ENCODE measurements at places on chromosomes 2 and 18.
A peak's percentile ranks its signal among the peaks of the same experiment; 100 is the strongest.

GRCh38 chr2:60385648-60386047, 167.8 kb downstream of the BCL11A start:
- DNase-seq = no peak

GRCh38 chr2:126658905-126659561, 3.1 kb downstream of the GYPC start:
- DNase-seq = no peak

DNA sequence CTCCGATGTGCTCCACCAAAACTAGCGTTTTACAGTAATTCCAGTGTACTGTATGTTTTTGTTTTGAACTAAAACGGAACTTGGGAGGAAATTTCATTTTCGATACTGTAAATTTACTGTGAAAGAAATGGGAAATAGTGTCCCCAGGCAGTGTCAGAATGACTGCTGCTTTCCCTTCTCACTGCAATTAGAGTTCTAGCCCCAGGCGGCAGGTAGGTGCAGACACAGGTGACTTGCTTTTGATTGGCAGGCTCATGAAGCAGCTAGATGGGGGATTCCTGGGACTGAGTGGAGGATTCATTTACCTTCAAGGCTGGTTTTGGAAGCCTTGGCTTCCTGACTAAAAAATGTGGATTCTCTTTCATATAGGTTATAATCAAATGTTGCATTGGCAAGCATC, 27.0 kb downstream of the RPRM start:
- DNase-seq = no peak

- DNase-seq = no peak
These were observed 145.0 kb downstream of the TTC27 start for GRCh38 chr2:32772638-32773447.

DNA sequence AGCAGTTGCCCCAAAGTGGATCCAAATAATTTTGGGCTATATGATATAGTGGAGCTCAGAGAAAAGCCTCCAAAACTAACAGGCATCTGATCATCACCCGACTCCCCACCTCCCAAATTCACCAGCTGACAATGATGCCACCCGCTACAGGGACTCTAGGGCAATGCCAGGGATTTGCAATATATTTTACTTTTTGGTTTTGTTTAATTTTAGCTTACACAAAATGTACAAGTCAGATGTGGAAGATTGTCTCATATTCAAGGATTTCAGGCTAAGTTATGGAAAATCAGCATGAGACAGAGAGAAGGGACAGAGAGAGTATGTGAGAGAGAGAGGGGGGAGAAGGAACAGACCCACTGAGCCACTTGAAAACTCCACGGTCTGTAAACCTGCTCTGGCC, 187.4 kb downstream of the TMEM247 start:
- DNase-seq = no peak

GRCh38 chr2:98656800-98657199, 48.4 kb downstream of the UNC50 start:
- no peak for DNase-seq

- DNase-seq = no peak
These were observed 28.9 kb downstream of the TOGARAM2 start for GRCh38 chr2:29009711-29010677.

DNA sequence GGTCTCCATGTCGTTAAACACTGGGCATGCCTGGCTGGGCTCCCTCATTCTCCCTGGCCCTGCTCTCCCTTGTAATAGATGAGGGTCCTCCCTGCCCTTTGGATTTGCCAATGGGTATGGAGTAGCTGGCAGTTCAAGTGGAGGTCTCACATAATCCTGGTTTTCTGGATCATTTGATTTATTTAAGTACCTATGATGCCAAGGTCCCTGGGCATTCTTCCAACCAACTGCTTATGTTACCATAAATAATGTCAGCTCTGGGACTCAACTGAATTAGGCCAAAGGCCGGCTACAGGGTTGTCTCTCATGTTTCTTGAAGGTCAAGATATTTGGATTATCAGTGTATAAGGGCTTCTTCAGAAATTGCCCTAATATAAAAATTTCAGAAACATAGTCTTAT, 104.9 kb upstream of the LYPD6 start:
- no peak for DNase-seq

GRCh38 chr2:239774933-239775622, 250.1 kb downstream of the NDUFA10 start:
- no peak for DNase-seq

GRCh38 chr18:42758852-42759251, 356.6 kb downstream of the RIT2 start:
- no peak for DNase-seq

GRCh38 chr2:105772362-105772761, 27.6 kb downstream of the NCK2 start:
- no peak for DNase-seq

DNA sequence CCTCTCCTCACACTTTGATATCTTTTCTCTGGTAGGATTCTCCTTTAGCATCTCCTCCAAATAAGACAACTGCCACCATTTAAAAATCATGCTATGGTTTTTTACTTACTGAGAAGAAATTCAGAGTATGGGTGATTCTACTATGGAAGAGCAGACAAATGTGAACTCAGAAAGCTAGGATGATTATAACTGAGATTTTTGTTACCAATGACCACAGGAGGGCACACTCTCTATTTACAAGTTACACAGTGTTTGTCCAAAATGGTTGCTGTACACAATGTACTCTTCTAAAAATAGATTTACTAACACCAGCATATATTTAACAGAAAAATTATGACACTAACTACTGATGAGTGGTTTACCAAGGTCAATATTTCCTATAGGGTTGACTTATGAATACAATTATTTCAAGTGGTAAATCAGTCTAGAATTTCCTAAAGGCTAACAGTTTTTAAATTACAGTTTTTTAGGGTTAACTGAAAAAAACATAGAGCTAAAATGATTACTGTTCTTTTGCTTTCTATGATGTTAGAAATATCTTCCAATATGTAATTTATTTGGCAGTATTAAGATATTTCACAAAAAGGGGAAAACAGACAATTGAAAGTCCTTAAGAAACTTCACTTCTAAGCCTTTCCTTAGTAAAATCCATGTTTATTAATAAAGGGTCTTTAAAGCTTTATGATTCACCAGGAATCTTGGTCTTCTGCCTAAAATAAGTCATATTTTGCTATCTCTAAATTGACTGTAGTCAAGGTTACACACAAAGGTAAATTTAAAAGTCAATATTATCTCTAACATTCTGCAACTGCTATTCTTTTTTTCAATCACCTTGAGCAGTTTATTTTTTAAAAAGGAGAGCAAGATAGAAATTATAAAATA, 57.2 kb downstream of the MAP4K3 start:
- DNase-seq = no peak

DNA sequence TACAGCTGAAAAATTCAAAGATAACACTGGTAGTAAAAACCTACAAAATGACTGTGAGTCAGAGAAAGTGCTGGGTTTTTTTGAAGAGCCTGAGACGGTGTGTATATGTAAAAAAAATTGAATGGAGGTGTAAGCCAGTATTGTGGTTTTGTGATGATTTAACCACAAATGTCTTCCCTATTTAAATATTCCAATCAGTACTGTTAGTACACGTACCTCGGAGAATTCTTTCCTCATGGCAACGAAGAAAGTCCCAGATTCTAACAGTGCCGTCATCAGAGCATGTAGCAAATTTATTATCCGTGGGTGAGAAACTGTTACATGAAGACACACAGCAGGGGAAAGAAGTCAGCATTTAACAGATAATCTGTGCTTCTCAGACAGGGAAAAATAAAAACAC, 48.1 kb downstream of the WDR33 start:
- DNase-seq = no peak

DNA sequence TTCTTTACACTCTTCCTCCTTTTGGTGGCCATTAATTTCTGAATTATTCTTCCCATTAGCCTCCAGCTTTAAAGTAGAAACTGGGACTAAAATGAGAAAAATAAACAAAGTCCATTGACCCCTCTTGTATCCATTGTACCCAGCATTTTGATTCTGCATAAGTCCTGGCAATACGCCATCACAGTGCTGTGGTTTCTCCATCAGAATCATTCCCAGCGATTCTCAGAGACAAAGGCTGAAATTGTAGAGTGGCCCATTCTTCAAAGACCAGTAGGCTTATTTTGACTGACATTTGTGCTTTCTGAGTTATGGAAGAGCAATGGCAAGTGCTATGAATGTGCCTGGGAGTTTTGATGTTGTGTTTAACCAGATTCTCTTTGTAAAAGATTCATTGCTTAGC, 199.3 kb upstream of the GALNT5 start:
- no peak for DNase-seq

DNA sequence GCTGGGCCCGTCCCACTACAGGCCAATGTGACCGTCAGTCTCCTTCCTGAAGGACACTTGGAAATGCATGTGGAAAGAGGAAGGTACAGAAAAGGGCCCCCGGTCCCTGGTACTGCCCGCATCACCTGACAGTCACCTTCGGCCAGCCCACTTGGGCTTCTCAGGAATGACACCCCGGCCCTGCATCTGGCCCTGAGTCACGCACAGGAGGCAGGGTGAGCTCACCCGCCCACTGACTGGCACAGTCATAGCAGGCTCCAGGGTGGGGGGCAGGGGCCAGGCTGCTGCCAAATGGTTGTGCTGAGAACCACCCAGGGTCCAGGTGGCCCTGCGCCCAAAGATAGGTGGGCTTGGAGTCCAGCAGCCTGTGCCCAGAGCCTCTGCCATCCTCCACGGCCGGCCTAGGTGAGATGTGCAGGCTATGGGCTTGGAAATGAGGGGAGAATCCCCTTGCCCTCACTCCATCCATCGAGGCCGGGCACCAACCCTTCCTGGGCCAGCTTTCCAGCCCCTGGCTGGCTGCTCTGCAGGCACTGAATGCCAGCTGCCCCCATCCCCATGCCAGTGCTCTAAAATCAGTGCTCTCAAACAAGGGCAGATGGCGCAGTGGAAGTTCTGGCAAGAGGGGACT, 14.1 kb downstream of the EMX1 start:
- DNase-seq = no peak

- no peak for DNase-seq
These were observed 16.6 kb upstream of the CCNYL1 start for GRCh38 chr2:207694811-207695281.

GRCh38 chr2:37375741-37376288, 31.4 kb downstream of the QPCT start:
- DNase-seq = no peak

GRCh38 chr2:57880967-57881366, 165.6 kb upstream of the VRK2 start:
- DNase-seq = peak; percentile 54

- no peak for DNase-seq
These were observed 12.4 kb upstream of the TAF1B start for GRCh38 chr2:9830685-9831410.

DNA sequence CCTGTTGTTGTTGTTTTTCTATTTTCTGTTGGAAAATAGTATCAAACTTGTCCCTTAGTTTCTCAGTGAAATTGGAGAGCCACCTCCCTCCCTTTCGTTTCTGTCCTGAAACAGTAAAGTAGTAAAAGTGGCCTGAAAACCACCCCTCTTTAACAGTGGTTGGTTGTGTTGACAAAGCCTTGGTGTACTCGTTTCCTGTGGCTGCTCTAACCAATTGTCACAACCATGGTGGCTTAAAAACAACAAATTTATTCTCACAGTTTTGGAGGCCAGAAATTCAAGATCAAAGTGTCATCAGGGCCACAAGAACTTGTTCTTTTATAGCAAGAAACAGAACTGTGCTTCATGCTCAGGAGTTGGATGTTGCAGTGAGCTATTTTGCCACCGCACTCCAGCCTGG, 4.0 kb upstream of the DYSF start:
- DNase-seq = no peak

DNA sequence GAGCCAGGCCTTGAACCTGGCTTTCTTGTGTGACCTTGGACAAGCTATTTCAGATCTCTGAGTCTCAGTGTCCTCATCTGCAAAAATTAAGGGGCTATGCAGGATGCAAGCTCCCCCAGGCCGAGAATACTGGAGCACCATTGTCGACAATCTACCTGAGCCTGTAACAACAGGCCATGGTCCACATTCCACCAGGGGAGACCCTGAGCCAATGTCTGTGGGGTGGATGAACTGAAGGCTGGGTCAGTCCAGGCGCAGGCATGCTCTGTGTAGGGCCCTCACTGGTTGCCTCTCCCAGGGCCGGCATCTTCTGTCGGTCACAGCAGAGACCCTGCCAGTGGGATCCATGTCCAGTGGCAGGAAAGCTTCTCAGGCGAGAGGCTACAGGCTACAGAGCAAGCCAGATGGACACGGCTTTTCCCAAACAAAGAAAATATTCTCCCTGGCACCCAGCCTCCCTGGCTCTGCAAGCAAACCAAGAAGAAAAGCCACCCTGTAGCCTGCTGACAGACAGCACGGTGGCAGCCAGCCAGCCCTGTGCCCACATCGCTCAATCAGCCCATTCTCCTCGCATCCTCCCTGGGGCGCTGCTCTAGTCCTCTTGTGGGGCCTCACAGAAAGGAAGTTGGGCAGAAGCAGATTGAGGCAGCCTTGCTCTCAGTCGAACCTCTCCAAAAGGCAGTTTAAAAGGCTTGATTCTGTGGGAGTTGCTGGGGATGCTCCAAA, 48.7 kb upstream of the FZD7 start:
- no peak for DNase-seq

- DNase-seq = no peak
These were observed 210.7 kb upstream of the RND3 start for GRCh38 chr2:150698016-150698661.

- no peak for DNase-seq
These were observed 68.9 kb upstream of the NCK2 start for GRCh38 chr2:105675841-105676240.

- DNase-seq = no peak
These were observed 29.9 kb downstream of the HDHD2 start for GRCh38 chr18:47120428-47120827.

- no peak for DNase-seq
These were observed 60.0 kb upstream of the RPE start for GRCh38 chr2:209942426-209942825.

GRCh38 chr2:97761192-97761591, 47.8 kb downstream of the ZAP70 start:
- DNase-seq = no peak

DNA sequence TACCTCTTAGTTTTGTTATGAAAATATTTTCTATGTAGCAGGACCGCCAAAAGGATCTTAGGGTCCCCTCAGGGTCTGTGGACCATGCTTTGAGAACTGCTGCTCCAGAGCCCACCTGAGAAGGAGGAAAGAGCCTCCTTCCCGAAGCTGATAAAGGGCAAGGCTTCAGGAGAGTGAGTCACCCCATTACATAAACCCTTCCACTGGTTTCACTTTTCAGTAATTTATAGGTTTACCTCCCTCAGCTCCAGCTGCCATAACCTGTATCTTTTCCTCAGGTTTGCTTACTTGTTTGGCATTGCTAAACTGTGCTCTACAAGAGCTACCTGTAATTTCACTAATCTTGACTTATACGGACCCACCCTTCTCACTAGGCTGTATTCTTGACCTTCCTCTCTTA, 6.6 kb downstream of the TTLL4 start:
- DNase-seq = no peak

- no peak for DNase-seq
These were observed 112.1 kb upstream of the FHL2 start for GRCh38 chr2:105510761-105511528.

Data from NCI-H1436 treated with DMSO at 0.1 percent for 48 hours (cell line).